Activated naive CD8-positive, alpha-beta T cell treated with anti-CD3 and anti-CD28 coated beads, Interleukin-2, amount 10 ng/mL, durations not matched to agents 7 days and 5 days (primary cell): ENCODE measurements at places on chromosomes 6 and 20.

DNA sequence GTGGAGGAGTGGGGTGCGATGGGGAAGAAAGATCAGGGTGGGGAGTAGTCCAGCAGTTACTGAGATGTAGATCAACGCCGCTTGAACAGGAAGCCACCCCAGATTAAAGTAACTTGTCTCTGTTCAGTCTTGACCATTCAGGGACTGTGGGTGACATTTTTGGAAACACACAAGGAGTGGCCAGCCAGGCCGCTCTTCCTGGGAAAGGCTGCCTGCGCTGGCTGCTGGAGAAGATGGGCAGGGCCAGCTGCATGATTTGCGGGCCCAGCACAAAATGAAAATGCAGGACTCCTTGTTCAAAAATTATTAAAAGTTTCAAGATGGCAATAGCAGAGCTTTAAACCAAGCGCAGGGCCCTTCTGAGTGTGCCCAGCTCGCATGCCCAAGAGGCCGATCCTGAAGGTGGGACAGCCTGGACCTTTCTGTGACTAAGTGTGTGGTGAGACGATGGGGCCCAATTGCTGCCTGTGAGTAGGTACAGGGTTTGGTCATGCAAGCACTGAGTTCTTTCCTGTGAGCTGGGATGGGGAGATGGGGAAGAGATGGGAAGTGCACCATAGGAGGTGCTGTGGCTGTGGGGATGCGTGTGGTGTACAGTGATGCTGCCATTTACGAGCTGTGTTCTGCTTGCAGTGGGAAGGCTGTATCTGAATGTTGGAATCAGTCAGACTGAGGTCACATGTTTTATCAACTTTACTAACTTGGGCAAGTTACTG lies 51.3 kb downstream of the DAAM2 start:
- no peak overlapping the region for H3K27ac ChIP-seq
- H3K27me3 ChIP-seq = peaks cover 11% of the 10 kb centered on the region
- no peaks in the 10 kb centered on the region for H3K36me3 ChIP-seq
- DNase-seq = no peak
- H3K4me1 ChIP-seq = no peaks in the 10 kb centered on the region
- no peak overlapping the region for H3K4me3 ChIP-seq

GRCh38 chr20:14193443-14193842 lies 144.0 kb downstream of the FLRT3 start:
- no peaks in the 10 kb centered on the region for H3K27me3 ChIP-seq
- H3K27ac ChIP-seq = no peak overlapping the region
- no peak overlapping the region for H3K4me3 ChIP-seq
- no peaks in the 10 kb centered on the region for H3K36me3 ChIP-seq
- H3K4me1 ChIP-seq = no peaks in the 10 kb centered on the region

- H3K36me3 ChIP-seq = no peaks in the 10 kb centered on the region
- H3K27me3 ChIP-seq = peaks cover 19% of the 10 kb centered on the region
- H3K4me3 ChIP-seq = no peak overlapping the region
Measured at GRCh38 chr6:3320238-3320811, 61.6 kb downstream of the PSMG4 start.

DNA sequence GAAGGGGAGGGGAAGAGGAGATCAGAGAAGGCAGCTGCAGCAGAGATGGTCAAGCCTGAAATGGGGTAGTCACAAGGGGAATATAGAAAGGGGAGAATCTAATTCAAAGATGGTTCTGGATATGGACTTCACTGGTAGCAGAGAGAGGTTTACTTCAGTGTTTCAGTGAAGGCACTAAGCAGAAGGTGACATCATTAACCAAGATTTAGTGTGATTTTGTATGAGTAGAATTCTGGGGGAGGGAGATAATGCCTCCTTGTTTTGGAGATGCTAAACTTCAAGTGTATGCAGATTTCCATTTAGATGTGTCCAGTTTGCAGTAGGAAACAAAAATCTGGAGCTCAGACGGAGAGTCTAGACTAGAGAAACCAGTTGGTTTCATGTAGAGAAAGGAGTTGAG lies 13.1 kb downstream of the SIM1 start:
- H3K4me1 ChIP-seq = peaks cover 6% of the 10 kb centered on the region
- no peak overlapping the region for H3K27ac ChIP-seq
- no peak overlapping the region for H3K4me3 ChIP-seq
- no peak for DNase-seq
- no peaks in the 10 kb centered on the region for H3K36me3 ChIP-seq

- no peaks in the 10 kb centered on the region for H3K36me3 ChIP-seq
- no peak overlapping the region for H3K4me3 ChIP-seq
- DNase-seq = no peak
- H3K27ac ChIP-seq = no peak overlapping the region
- H3K27me3 ChIP-seq = peaks cover 2% of the 10 kb centered on the region
Measured at GRCh38 chr6:49849213-49849907, 17.0 kb downstream of the CRISP1 start.

DNA sequence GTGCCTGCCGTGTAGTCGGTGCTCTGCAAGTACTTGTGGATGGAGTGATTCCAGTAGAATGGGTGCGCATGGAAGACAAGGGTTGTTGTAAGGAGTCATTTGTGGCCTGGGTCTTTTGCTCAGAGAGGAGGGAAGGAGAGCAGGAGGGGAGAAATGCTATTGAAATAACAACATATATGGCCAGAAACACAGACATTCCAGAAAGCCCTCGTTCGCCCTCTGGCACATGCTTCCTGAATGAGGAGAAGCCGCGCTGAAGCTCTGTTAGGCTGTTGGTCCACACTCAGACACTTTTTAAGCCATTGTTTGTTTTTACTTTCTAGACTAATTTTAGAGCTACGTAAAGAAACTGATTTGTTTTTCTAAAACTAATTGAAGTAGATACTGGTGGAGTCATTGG lies 107.4 kb downstream of the RPP40 start:
- DNase-seq = no peak
- H3K4me3 ChIP-seq = no peak overlapping the region
- no peak overlapping the region for H3K27ac ChIP-seq
- peaks cover 4% of the 10 kb centered on the region for H3K4me1 ChIP-seq
- peaks cover 47% of the 10 kb centered on the region for H3K36me3 ChIP-seq

DNA sequence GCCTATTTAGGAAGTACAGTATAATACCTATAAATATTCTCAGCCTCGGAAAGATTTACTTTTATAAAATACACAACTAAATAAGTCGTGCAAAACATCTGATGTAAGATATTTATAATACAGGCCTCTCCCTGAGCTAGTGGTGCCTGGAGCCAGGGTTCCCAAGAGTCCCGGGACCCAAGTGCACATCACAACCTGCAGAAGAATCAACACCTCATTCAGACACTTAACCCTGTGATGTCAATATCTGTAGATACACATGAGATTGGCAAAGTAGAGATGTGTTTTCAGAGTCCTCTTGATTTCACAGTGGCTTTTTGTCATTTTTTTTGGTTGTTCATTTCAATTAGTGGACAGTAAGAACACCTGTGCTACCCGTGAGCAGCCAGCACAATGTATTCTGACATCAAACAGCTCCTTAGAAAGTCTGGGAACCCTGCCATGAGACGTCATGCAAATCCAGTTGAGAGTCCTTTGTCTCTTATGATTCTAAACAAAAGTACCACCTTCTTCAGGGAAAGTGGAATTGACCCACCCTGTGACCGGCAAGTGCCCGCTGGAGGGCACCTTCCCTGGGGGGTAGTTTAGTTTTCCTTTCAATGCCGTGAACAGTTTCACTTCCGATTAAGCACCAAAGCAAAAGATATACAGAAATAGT lies 101.6 kb downstream of the DACT2 start:
- no peak for DNase-seq
- peaks cover 2% of the 10 kb centered on the region for H3K27me3 ChIP-seq
- no peaks in the 10 kb centered on the region for H3K4me1 ChIP-seq
- no peaks in the 10 kb centered on the region for H3K36me3 ChIP-seq
- no peak overlapping the region for H3K4me3 ChIP-seq

DNA sequence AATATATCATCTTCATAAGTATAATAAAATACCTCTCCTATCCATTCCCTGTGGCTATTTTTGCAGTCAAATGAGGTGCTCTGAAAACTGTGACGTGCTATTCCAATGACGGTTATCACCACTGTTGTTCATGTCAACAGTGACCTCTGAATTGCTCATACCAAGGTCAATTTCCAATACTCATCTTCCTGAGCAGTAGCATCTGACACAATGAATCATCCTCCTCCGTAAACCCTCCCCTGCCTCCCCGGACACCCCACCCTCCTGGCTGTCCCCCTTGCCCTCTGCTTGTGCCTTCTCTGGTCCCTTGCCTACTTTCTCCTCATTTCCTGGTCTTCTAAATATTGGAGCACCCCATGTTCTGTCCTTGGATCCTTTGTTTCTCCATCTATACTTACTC lies 77.7 kb upstream of the SLC22A23 start:
- no peak for DNase-seq
- H3K4me3 ChIP-seq = no peak overlapping the region
- peaks cover 11% of the 10 kb centered on the region for H3K27me3 ChIP-seq
- no peaks in the 10 kb centered on the region for H3K36me3 ChIP-seq

- no peaks in the 10 kb centered on the region for H3K4me1 ChIP-seq
- H3K27ac ChIP-seq = no peak overlapping the region
- H3K27me3 ChIP-seq = no peaks in the 10 kb centered on the region
- H3K4me3 ChIP-seq = no peak overlapping the region
Measured at GRCh38 chr6:95325916-95326315, 251.4 kb upstream of the MANEA start.

DNA sequence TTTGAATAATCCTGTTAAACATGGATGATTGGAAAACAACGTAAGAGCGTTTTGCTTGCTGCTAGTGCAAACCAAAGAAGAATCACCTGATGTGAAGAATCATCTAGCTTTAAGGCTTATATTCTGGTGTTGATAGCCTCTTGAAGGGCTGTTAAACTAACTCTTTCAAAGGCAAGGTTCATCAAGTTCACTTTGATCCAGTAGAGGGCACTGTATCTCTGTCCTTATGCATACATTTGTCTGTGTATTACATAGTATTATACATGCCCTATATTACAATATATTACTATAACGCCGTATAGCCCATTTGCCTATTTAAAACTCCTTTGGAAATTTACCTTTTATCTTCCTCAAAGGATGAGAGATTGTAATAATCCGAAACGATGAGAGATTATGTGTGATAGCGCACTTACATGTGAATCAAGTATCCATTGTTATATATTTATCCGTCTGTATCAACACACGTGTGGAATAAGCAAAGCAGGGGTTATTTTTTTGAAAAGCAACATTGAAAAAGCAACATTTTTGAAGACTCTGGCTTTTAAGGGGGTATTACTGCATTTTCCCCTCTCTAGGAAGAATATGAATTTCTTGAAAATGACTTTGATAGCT lies 50.8 kb upstream of the NRN1 start:
- DNase-seq = no peak
- H3K36me3 ChIP-seq = no peaks in the 10 kb centered on the region
- H3K27me3 ChIP-seq = peaks cover 39% of the 10 kb centered on the region
- H3K4me3 ChIP-seq = no peak overlapping the region
- no peaks in the 10 kb centered on the region for H3K4me1 ChIP-seq

- DNase-seq = no peak
- H3K36me3 ChIP-seq = no peaks in the 10 kb centered on the region
- H3K27me3 ChIP-seq = no peaks in the 10 kb centered on the region
- no peak overlapping the region for H3K4me3 ChIP-seq
- H3K4me1 ChIP-seq = no peaks in the 10 kb centered on the region
- no peak overlapping the region for H3K27ac ChIP-seq
Measured at GRCh38 chr6:101435038-101435437, 41.5 kb downstream of the GRIK2 start.

DNA sequence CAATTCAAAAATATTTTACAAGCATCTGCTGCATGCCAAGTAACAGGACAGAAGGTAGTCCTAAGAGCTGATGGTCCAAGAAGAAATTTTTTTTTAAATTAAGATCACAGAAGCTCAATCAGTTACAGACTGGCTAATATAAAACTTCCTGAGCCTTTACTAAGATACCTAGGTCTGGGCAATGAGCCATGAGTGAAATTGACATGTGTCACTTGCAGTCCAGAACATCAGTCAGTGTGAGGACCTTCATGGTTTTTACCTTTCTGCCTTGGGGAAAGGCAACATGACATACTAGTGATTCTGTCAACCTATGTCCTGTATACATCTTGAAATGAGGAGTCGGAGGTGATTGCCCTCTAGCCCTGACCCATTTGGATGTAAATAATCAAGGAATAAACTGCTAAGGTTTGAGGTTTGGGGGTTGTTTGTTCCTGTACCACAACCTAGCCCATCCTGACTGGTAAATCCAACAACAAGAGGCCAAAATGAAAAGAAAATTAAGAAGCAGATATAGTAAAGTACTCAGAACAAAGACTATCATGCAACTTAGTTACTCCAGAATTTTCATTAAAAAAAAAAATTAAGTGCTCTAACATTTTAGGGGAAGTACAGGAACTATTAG lies 70.0 kb downstream of the CNKSR3 start:
- no peaks in the 10 kb centered on the region for H3K4me1 ChIP-seq
- H3K27me3 ChIP-seq = peaks cover 3% of the 10 kb centered on the region
- no peaks in the 10 kb centered on the region for H3K36me3 ChIP-seq
- DNase-seq = no peak

- no peak for DNase-seq
- peak overlapping the region; percentile 97 for H3K27ac ChIP-seq
- peak overlapping the region; percentile 99 for H3K4me3 ChIP-seq
- H3K4me1 ChIP-seq = peaks cover 35% of the 10 kb centered on the region
Measured at GRCh38 chr6:155313602-155314091, 637 bp downstream of the TFB1M start.

DNA sequence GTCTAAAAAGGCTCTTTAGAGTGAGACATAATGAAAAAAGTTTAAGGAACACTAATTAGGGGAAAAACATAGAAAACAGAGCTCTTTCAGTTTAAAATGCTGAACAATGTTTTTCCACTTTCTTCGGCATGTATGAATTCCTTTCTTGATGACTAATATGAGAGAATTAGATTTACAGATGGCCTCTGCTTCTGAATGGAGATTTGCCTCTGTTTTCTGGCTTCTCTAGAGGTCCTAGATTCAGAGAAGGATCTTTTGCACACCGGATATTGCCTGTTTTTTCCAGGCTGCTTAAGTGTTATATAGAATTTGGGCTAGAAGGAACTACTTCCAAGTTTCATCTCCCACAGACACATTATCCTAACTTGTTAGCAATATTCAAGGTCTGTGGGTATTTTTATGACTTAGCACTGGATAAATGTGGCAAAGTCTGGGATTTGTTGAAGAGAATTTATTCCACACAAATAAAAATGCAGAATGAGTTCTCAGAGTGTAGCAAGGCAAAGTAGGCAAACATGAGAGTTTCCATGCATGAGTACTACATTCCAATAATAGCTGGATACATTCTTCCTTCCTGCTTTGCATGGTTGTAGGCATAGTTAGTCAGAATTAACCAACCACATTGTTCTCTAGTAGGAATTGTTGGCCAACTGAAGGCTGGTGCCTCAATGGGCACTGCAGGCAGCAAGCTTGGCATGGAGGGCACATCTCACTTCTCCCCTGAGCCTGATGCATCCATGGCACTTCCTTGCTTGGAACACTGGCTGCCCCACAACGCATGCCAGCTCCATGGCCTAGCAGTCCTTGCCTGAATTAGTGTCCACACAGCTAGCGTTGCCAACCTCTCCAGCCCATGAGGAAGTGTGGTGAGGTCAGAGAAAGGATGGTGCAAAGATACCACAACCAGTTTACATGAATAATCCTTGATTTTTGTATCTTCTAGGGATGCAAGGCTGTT lies 224.2 kb downstream of the CLIC5 start:
- no peak for DNase-seq
- H3K27ac ChIP-seq = no peak overlapping the region
- H3K27me3 ChIP-seq = peaks cover 9% of the 10 kb centered on the region
- no peaks in the 10 kb centered on the region for H3K36me3 ChIP-seq
- no peak overlapping the region for H3K4me3 ChIP-seq
- no peaks in the 10 kb centered on the region for H3K4me1 ChIP-seq

GRCh38 chr6:81753711-81754577 lies 1.5 kb upstream of the TENT5A start:
- H3K36me3 ChIP-seq = peaks cover 8% of the 10 kb centered on the region
- peak overlapping the region; percentile 96 for H3K4me3 ChIP-seq
- DNase-seq = peak; percentile 87
- H3K4me1 ChIP-seq = peaks cover 21% of the 10 kb centered on the region
- peak overlapping the region; percentile 91 for H3K27ac ChIP-seq
- H3K27me3 ChIP-seq = peaks cover 13% of the 10 kb centered on the region
